Adrenal gland (tissue), 19 donors: ENCODE measurements at places on chromosomes 11 and 22.
A peak's percentile ranks its signal among the peaks of the same experiment; 100 is the strongest.

DNA sequence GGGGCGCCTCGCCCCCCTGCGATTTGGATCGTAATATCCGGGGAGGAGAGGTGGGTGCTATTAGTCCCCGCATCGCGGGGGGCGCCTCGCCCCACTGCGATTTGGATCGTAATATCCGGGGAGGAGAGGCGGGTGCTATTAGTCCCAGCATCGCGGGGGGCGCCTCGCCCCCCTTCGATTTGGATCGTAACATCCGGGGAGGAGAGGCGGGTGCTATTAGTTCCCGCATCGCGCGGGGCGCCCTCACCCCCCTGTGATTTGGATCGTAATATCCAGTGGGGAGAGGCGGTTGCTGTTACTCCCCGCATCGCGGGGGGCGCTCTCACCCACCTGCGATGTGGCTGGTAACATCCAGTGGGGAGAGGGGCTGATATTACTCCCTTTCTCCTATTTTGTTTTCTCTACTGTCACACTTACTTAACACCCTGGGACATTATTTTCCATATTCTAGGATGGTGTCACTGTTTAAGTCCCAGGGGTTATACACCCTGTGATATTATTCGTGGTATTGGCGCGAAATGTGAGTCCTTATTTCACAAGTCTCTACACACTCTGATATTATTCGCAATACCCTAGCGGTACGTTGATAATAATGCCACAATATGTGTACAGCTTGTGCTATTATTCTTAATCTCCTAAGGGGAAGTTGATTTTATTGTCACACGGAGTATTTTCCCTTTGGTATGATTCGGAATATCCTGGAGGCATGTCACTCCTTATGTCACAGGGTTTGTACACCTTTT, 57.8 kb upstream of the ALDH3B2 start:
- no peak for DNase-seq

DNA sequence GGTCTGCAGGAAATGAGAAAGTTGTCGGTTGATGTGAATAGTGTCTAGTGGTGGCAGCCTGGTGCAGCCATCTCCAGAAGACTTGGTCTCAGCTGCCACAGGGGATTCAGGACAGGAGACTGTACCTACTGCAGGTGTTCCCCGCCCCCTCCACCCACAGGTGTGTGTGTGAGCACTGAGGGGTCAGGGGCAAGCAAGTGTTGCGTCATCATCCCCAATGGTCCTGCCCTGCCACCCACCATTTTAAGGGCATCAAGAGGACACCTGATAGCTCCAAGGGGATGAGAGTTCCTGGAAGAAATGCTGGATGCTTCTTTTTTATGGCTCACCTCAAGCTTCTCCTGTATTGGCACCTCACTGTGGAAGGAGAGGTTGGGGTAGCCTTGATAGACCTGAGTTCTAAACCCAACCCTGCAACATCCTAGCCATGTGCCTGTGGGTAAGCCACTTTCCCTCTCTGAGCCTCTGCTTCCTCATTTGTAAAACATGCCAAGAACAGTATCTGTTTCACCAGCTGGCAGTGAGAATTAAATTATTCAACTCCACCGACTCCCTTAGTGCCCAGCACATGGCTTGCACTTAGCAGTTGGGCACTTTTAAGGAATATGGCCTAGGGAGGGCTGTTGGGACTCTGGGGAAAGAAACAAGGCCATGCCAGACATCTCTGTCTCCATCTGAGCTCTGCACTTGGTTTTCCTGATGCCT, 6.1 kb downstream of the C11orf91 start:
- no peak for DNase-seq

GRCh38 chr22:45504373-45505341, 2.0 kb downstream of the FBLN1 start:
- no peak for DNase-seq

GRCh38 chr11:34655335-34656008, 34.6 kb downstream of the EHF start:
- no peak for DNase-seq

DNA sequence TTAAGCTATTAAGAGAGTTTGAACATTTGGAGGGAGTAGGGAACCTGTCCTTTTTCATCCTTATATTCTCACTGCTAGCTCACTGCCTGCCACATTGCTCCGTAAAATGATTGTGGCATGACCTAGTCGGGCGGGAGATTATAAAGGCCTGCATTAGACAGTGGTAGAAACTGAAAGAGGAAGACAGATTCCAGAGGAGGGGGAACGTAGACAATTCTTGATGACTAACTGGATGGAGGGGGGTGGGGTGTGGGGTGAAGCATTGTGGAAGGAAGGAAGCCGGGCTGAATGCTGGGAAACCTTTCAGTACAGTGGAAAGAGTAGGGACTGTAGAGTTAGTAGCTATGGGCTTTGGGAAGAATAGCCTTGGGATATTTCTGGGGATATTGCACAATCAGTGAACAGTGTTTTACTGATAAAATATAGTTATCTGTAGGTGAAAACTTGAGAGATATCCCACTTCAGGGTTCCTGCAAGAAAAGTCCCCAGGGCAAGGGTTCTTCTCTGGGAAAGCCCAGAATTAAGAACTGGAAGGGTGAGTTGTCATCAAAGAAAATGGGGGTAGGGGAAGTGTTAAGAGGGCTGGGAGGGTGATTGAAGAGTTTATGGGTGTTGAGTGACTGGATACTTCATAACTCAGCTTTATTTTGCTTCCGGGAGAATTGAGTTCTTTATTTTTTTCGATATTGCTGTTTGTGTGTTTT, 2.1 kb downstream of the MED15 start:
- DNase-seq: peak; percentile 95

- peak; percentile 28 for DNase-seq
Observed at GRCh38 chr11:102144357-102145355, 34.4 kb downstream of the YAP1 start.
